ENCODE measurements at places on chromosomes 1 and 21.
A peak's percentile ranks its signal among the peaks of the same experiment; 100 is the strongest.

DNA sequence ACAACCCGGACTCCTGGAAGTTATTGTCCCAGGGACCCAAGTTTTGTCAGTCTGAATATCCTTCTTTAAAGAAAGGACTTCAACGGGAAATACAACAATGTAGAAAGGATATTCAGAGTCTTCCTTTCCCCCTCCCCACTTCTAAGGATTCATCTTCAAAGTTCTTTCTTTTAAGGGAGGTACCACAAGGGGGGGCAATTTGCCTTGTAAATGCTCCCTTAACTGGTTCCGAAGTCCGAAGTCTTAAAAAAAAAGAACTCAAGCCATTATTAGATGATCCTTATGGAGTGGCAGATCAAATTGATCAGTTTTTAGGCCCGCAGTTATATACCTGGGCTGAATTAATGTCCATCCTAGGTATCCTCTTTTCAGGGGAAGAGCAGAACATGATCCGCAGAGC, 47.0 kb downstream of the SERINC2 start:
- no peak for DNase-seq

GRCh38 chr1:191546803-191547202, 611.5 kb upstream of the RGS18 start:
- DNase-seq: no peak

GRCh38 chr1:214404154-214404553, 123.2 kb downstream of the SMYD2 start:
- no peak for DNase-seq

- no peak for DNase-seq
Observed at GRCh38 chr1:226157761-226158316, 28.7 kb downstream of the ACBD3 start.

- no peak for DNase-seq
Observed at GRCh38 chr1:72780212-72780611, 497.9 kb upstream of the NEGR1 start.

GRCh38 chr1:16315437-16315836, 36.8 kb downstream of the FBXO42 start:
- DNase-seq: no peak

DNA sequence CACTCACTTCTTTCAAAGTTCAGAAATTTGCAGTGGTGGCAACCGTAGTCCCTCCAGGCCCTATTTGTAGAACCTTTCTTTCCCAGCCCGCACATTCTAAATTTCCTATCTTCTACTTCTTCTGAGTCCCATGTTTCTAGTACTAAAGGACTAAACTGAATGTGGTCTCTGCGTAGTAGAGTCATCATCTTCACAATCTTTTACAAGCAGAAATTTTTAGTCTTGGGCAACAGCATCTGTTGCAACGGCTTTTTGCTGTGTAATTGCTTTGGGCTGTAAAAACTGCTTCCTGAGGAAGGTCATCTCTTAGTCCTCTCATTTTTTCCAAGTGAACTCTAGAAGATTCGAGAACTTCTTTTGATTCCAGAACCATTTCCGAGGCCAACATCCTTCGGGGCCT, 23.9 kb downstream of the VAV3 start:
- DNase-seq: no peak

DNA sequence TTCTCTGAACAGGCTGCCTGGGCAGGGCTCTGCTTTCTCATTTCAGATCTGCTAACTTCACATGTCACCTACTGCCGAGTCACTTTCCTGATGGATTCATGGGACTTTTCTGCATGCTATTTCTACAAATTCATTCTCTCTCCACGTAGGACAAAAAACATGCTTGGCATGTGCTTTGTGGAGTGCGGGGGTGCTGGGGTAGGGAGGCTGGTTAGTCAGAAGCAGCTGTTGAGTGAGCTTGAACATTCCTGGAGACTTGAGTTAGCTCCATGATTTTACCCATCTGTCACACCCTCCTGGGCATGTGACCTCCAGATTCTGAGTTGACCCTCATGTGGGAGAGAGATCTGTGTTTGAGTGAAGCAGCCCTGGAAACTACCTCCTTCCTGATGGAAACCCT, 71.4 kb downstream of the UCK2 start:
- DNase-seq: no peak

DNA sequence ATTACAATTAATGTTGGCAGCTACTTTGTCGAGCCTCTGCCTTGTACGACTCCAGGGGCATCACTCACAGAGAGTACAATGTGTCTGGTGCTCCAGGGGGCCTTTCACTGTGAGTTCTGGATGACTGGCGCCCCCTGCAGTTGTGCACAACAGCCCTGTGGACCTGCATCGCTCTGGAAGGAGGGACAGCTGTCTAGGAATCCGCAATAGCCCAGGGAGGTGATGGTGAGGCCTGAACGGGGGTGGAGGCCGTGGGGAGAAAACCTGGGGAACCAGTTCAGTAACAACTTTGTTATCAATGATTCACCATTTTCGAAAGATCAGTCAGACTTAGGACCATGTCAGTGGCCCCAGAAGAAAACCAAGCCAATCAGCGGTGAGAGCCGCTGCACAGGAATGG, 189.1 kb downstream of the KAZN start:
- DNase-seq: peak; percentile 41

DNA sequence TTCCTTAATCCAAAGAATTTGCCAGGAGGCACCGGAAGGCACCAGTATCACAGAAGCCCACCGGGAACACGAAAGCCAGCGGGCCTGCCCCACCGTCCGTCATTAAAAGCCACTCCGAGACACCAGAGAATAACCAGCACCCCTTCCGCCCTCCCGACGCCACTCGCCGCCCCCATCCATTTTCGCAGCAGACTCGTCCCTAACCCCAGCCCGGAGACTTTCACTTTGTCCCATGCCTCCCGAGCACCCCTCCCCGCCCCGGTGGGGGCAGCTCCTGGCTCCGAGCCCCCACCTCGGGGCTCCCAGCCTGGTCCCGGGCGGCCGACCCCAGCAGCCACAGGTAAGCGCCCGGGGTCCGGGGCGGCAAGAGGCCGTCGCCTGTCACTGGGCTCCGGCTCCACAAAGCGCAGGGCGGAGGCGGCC, 105.4 kb downstream of the SLC45A1 start:
- peak; percentile 31 for DNase-seq

DNA sequence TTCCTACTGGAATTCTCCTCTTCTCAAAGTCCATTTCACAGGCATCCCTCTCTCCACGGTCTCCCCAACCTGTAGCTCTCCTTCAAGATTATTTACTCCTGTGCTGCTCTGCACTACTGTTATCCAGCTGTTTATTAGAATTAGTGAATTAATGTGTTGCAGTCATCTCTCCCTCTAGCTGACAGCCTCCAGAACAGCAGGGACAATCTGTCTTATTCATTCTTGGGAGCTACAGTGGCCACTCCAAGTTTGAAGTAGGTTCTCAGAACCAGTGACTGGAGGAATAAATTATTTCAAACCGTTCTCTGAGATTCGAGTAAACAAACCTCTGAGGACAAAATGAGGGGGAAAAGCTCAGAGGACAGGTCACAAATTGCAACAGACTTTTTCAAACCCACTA, 330.9 kb downstream of the RRAGC start:
- DNase-seq: no peak
